ENCODE measurements at places on chromosomes 3 and 15. TPM values are rescaled to one million over a fixed set of nuclear protein-coding genes. Genes with fewer than 3 reads are reported as not detected.

DNA sequence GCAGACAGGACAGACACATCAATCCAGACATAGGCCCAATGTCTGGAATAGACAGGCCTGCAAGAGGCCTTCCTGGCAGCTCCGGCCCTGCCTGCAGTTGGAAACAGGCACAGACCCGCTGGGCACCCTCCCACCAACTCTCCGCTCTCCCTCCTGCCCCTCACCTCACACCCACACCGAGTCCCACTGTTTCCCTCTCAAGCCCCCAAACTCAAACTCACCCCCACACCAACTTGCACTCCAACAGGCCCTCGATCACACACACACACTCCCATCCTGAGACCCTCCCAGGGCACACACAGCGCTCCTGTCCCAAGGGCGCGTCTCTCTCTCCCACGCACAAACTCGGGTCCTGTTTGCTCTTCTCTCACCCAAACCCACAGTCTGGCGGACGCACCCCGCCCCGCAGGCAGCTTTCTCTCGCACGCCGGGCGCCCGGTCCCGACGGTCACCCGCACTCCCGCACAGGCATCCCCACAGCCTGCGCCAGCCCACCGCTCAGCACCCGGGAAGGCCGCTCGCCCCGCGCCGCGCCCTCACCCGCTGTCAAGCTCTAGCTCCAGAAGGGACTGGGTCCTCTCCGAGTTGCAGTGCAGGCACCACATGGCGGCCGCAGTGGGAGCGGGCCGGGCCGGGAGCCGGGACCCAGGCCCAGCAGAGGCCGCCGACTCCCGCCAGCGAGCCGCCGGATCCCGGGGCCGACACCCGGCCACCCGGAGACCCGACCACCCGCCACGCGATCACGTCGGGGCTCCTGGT is 106.2 kb downstream of the IQSEC1 start:
- DNase-seq = no peak

DNA sequence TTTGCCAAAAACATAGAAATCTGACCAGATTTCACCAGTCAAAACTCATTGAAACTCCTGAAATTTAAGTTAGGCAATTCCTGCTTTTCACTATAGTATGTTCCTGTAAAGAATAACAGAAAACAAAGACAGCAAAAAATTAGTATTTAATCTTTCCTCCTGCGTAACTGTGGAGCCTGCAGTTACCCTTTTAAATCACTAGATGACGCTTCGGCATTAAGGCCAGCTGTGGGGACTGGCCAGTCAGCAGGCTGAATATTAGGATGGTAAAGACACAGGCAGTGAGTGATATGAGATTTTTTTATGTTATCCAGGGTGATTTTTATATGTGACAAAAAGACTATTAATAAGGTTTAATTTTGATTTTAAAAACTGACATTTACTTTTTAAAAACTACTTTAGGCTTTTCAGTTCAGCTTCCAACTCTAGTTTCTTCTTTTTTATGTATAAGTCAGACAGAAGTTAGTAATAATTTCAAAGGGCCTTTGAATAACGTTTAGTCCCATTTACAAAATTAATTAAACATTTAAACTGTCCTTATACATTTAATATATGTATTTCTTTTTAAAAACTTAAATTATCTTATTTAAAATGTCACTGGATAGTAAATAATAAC is 165.1 kb downstream of the PPM1L start:
- no peak for DNase-seq

GRCh38 chr3:15964605-15965442 is 167.0 kb upstream of the ANKRD28 start:
- no peak for DNase-seq

GRCh38 chr15:75156326-75157215 is 45.1 kb upstream of the C15orf39 start:
- DNase-seq = no peak

DNA sequence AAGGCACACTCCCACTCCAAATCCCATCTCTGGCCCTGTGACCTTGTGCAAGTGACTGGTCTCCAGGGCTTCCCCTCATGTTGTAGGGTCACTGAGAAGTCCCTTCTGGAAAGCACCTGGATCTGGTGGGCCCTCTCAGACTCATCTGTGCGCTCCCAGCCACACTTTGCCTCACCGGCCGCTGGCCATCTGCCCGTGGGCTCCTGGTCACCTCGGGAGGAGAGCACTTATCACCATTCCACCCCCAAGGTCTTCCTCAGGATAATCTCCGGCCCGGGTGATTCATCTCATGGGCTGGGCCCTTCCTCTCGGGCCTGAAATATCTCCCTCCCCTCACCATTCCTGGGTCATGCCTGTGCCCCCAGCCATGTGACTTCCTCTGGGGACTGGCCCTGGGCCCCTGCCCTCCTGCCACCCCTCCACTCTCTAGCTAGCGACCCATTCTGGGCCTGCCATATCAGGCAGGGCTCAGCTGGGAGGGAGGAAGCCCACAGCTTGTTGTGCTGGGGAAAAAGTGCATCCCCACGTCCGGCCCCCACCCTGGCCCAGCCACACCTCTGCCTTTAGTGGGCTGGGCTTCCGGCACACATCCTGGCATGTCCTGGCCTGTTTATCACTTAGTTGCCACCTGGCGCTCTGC is 10.6 kb upstream of the WNT7A start:
- DNase-seq = peak; percentile 78

The PLA2G4E gene
- total RNA-seq = 0.34 TPM

The CEP152 gene
- 4.7 TPM for total RNA-seq
